ENCODE measurements at places on chromosomes 12 and 14.

DNA sequence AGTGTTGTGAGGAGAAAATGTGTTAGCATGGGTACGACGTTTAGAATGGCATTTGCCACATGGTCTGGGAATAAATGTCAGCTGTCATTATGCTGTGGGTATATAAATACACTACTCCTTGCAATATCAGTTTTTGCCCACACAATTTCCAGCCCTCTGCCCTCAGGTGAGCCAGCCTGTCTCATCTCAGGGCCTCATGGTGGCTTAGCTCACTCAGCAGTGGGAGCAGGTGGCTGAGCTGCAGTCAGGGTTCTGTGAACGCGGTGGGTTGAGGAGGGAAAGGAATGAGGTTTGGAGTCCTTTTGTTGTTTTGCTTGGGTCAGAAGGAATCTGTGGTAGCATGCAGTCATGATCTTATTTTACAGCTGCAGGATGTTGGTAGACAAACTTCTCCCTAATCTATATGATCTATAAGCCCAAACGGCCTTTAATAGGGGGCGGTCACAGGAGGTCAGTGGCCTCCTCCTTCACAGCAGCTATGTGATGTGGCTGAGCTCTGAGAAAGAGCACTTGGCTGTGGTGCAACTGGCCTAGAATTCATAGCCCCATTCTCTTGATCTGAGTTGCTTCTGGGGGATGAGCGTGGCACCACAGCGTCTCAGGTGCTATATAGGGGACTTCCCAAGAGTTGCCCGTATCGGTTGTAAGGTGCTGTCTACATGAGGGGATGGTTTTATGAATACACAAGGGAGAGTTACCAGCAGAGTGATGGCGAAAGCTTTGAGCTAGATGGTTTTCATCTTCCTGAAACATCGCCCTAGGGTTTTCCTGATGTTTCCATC lies 27.8 kb upstream of the KCNA5 start:
- no peak for DNase-seq

DNA sequence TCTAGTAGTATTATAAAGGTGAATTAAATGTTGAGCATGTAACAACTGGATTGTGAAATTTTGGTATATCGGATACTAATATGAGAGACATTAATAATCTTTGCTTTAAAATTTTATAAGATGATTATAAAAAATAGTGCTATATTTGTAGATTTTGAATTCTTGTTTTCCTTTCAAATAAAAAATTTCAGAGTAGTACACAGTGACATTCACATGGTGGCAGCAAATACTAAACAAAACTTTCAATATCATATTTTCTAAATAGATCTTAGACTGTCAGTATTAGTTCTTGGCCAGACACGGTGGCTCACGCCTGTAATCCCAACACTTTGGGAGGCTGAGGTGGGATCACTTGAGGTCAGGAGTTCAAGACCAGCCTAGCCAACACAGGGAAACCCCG lies 166.0 kb downstream of the NAV3 start:
- no peak for DNase-seq

- DNase-seq, result no peak
Measured at GRCh38 chr12:132873724-132874123, 13.7 kb downstream of the CHFR start.

DNA sequence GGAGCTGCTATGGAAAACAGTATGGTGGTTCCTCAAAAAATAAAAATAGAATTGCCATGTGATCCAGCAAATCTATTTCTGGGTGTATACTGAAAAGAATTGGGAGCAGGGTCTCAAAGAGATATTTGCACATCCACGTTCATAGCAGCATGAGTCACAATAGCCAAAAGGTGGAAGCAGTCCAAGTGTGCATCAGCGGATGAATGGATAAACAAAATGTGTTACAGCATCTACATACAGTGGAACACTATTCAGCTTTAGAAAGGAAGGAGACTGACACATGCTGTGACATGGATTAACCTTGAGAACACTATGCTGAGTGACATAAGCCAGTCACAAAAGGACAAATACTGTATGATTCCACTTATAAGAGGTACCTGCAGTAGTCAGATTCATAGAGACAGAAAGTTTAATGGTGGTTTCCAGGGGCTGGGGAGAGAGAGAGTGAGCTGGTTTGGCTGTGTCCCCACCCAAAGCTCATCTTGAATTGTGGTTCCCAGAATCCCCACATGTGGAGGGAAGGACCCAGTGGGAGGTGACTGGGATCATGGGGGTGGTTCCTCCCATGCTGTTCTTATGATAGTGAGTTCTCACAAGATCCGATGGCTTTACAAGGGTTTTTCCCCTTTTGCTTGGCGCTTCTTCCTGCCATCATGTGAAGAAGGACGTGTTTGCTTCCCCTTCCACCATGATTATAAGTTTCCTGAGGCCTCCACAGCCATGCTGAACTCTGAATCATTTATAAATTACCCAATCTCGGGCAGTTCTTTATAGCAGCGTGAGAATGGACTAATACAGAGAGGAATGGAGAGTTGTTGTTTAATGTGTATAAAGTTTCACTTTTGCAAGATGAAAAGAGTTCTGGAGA lies 17.6 kb upstream of the TBC1D30 start:
- no peak for DNase-seq

- no peak for DNase-seq
Measured at GRCh38 chr14:38367922-38368321, 112.0 kb upstream of the CLEC14A start.

- DNase-seq, result no peak
Measured at GRCh38 chr14:62099091-62099490, 336.9 kb downstream of the SNAPC1 start.

DNA sequence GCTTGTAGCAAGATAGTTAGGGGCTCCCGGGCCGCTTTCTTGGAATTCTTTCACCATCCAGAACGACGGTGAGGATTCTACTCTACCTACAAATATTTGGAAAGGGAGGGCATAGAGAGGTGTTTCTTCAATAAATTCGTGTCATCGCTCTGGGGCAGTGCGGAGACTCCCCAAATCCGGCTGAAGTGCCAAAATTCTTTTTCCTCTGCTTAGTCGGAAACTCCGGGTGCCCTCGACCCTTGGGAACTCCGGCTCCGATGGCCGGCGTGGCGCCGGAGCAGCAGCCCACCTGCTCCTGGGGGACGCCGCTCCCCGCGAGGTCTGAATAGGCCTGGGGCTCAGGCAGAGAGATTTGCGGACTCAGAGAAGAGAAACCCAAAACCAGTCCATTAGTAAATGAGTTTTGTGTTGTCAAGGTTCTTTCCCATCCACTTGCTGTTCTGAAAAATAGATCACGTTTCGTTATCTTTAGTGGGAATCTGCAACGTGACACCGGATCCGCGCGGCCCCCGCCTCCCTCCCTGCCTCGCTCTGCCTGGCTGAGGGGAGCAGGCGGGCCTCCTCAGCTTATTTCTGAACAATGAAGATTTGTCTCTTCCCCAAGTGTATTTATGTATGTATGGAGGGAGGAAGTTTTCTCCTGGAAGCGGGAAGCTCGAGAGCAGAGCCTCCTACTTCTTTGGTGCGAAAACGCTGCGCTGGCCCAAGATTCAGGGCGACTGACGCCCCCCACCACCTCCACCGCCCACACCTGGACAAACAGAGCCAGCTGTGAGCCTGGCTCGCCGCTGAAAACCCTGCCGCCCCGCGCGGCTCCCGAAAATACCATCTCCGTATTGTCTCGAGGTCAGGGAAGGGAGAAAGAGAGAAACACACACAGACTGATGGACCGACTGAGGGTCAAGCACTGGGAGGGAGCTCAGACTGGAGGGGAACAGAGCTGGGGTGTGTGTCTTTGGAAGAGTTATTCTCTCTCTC lies 3.7 kb upstream of the SIX1 start:
- no peak for DNase-seq

DNA sequence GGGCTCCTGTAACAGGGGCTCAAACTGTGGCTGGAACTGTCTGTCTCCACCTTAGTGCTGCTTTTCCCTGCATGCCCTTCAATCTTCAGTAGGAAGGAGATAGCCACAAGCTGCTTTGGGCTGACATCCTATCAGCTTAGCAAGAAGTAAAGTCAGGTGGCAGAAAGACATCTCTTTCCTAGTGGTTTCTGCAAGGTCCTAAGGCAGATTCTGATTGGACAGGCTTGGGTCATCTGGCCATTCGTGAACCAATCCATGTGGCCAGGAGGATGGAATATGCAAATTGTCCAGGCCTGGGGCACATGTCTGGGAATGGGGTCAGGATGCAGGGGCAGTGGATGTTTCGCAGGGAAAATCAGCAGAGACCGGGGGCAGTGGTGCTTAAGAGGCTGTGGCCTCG lies 5.2 kb downstream of the RITA1 start:
- DNase-seq, result no peak

- peak; percentile 87 for DNase-seq
Measured at GRCh38 chr12:31482816-31483215, 108.1 kb downstream of the DENND5B start.

DNA sequence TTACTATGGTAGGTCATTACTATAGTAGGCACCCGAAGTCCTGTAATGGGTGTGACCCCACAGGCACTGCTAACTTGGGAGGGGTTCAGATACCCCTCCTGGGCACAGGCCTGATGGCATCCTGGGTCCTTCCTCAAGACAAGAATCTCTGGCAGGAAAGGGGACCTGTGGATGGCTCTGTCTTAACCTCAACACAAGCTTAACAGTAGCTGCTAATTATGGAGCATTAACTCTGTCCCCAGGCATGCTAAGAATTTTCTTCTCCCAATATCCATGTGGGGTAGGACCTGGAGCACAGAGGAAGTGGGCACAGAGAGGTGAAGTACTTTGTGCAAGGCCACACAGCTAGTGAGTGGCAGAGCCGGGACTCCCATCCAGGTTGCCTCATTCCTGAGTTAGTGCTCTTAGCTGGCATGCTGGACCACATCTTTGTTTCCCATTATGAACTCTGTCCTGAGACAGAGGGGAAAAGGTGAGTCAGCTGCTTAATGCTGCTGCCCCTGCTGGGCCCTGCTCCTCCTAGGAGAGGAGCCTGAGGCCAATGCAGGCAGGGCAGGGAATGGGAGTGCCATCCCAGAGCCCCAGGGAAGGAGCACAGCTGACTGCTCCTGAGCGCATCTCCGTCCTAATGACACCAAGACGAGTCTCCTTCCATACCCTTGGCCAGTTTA lies 32.1 kb downstream of the GALNT16 start:
- no peak for DNase-seq

DNA sequence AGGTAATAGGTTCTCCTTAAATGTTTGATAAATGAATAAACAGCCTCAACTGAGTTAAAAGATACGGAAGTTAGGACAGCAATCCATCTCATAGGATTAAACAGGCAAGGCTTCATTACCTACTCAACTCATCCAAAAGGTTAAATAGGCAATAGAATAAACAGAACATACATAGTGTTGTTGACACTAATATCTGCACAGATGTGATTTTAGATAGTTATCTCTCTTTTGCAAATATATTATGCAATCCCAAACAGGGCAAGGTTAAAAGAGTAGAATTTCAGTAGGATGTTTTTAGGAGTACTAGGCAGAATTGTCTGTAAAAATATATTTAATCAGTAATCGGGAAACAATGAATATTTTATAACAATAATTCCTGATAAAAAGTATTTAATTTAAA lies 276.3 kb downstream of the CPNE8 start:
- no peak for DNase-seq

DNA sequence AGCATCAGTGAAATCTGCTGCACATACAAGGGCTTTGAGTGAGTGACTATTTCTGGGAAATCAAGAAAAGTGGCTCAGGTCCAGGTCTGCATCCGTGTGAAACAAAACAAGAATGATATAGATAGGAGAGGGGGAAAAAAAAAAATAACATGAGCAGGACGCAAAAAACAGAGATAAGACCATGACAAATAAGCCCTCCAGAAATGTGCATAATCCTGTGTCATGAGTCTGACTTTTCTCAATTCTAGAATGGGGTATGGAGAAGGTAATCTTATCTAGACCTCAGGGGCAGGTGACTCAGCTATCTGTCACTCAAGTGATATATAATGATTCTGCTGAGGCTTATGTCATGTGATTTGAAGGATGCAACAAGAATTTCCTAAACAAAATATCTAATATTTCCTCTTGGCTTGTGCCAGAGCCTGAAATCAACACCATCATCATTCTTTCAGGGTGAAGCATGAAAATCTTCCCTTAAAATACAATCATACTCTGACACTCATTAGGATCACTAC lies 250.0 kb downstream of the PHLDA1 start:
- no peak for DNase-seq

DNA sequence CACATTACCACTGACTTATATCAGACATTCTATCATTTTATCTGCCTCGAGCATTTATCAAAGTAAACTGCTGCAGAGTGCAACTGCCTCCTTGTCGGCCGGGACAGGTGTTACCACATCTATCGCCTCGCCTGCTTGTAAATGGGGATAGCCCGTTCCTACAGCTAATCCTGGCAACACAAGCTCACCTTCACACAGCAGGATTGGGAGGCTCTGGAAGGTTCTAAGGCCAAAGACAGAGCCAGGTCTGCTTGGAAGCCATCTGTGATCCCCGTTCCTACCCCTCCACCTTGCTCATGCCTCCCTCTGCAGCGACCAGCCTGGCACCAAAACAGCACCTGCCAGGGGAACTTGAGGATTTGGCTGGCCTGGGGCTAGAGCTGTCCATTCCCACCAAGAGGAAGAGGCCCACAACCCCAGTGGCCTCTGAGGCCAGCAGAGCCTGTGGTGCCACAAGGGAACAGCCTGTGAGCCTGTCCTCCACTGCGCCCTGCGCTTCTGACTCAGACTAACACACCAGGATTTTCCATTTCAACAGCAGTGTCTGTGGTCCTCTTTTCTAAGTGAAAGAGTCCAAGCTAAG lies 114.8 kb upstream of the DIO3 start:
- no peak for DNase-seq

GRCh38 chr12:108800591-108800990 lies 56.8 kb downstream of the SSH1 start:
- DNase-seq, result no peak

GRCh38 chr12:6635375-6635855 lies 344 bp downstream of the LPAR5 start:
- no peak for DNase-seq

DNA sequence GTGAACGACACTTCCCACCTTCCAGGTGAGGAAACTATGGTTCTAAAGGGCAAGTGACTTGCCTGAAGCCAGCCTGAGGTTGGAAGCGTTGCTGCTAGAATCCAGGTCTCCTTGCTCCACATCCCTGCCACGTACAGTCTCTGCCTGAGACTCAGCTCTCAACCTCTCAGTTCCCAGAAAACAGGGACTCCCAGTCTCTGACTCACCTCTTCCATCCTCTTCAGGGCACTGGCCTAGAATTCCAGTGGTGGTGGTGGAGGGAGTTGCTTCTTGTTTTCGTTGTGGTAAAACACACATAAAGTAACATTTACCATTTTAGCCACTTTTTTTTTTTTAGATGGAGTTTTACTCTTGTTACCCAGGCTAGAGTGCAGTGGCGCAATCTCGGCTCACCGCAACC lies 7.3 kb downstream of the GPR68 start:
- DNase-seq, result no peak

DNA sequence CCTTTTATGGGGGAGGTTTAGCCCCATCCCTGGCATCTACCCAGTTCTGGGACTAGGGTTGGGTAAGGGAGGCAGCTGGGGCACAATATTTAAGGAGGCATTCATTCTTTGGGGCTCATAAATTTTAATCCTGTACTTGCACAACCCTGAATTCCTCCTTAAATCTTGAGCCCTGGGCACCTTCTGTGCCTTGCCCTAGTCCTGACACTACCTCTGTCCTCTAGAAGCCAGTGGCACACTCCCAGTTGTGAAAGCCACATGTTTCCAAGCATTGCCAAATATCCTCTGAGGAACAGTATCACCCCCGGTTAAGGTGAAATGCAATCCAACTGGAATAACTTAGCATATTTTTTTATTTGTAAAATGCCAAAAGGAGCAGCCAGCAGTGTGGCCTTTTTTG lies 36.6 kb downstream of the SLC16A7 start:
- no peak for DNase-seq

GRCh38 chr12:64566831-64567517 lies 43.3 kb upstream of the RASSF3 start:
- DNase-seq, result no peak

- DNase-seq, result peak; percentile 35
Measured at GRCh38 chr12:80033448-80033847, 65.9 kb upstream of the OTOGL start.
